ENCODE measurements at places on chromosomes 12 and 14. TPM values are rescaled to one million over a fixed set of nuclear protein-coding genes. Genes with fewer than 3 reads are reported as not detected.
A peak's percentile ranks its signal among the peaks of the same experiment; 100 is the strongest.

DNA sequence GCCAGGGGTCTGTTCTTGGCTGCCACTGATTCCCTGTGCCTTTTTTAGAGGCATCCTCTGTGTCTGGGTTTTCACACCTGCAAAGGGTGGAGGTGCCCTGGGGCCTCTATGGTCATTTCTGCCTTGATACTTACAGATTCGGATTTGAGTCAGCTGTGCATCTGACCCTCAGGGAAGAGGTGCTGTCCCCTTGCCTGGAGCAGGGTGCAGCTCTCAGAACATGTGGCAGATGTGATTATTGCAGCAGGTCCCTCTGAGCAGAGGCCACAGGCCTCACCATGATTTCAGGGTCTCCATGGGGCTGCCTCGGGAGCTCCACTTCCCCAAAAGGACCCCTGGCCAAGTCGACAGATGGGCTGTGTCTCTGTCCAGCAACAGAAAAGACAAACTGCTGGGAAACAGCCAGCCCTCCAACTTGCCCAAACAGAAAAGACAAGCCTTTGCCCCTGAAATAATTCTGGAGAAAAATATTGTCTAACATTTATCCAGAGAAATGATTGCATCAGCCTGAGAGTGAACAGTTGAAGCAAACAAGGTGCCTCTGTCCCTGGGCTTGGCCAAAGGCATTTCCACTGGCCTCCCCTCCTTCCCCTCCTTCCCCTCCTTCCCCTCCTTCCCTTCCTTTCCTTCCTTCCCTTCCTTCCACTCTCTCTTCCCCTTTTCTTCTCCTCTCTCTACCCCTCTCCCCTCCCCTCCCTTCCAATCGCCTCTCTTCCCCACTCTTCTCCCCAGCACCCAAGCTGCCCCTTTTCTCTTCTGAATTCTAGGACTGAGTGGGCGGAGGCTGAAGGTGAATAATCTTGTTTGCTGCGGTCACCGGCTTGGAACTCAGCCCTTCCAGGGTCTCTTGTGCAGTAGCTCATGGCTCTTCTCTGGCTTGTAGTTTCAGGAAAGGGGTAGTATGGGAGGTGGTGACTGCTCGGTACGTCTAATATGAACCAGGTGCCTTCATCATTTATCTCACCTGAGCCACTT, 676 bp downstream of the SERPINA3 start:
- DNase-seq, result no peak

GRCh38 chr12:122064025-122064777, 14.4 kb upstream of the MLXIP start:
- DNase-seq, result peak; percentile 98

- no peak for DNase-seq
Measured at GRCh38 chr12:65389436-65389835, 111.0 kb downstream of the MSRB3 start.

GRCh38 chr12:22229652-22230279, 104.7 kb downstream of the ST8SIA1 start:
- DNase-seq, result no peak

DNA sequence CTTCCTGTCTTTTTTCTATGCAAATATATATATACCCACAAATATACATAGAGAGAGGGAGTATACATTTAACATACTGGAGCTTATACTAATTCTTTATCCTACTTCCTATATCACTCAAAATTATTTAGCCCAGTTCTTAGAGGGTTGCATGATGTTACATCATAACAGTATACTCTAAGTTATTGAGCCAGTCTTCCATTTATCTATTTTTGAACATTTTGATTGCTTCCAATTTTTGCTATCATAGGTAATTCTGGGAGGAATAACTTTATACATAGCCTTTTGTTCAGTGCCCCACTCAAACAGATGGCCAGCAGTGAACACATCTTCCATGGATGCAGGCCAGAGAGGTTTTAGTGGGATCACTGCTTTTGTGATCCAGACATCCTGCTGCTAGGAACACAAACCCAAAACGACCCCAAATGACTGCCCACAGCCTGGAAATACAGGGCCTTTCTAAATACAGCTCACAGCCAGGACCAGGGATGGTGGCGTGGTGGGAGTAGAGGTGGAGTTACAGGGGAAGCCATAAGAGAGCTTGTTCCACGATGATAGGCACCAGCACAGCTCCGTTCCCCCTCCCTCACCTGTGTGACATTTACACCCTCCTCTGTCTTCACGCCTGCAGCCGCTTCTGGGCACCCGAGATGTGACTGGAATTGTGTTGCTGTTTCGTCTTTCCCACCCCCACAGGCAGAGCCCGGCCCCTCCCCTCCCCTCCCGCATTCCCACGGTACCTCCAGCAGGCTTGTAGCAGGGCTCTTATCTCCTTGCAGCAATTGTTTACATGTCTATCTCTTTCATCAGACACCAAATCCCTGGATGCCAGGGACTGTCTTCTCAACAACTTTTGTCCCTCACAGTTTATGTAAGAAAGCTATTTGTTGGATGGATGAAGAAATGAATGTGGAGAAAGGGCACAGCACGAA, 30.7 kb upstream of the HDAC7 start:
- no peak for DNase-seq

GRCh38 chr14:71246539-71246938, 339.3 kb downstream of the PCNX1 start:
- DNase-seq, result no peak

DNA sequence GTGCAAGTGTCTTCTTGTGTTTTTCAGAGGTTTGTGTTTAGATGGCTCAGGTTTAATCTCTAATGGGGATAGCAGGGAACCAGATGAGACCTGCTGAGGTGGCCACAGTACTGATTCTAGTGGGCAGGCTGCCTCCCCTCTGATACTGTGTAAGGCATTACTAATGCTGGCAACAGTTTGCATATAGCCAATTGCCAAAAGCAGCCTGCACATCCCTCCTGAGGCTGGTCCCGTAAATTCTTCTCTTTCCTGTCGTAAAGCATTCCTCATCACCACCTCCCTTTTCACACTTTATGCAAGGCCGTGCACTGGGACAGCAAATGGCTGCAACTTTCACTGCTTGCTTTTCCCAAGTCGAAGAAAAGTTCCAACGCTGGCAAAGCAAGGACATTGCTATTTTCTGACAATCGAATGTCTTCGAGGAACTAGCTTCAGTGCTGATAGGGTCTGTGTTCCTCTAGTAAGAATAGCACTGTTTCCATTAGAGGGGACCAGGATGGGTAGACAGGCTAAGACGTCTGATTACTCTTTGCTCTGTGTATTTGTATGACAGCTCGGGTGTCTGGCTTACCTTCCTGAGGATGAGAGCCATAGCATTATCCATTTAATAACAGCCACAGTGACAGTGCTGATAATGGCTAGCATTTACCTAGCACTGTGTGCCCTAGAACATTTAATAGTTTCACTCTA, 178.2 kb upstream of the HIF1A start:
- no peak for DNase-seq

- DNase-seq, result no peak
Measured at GRCh38 chr14:34596891-34597290, 33.1 kb downstream of the SNX6 start.

DNA sequence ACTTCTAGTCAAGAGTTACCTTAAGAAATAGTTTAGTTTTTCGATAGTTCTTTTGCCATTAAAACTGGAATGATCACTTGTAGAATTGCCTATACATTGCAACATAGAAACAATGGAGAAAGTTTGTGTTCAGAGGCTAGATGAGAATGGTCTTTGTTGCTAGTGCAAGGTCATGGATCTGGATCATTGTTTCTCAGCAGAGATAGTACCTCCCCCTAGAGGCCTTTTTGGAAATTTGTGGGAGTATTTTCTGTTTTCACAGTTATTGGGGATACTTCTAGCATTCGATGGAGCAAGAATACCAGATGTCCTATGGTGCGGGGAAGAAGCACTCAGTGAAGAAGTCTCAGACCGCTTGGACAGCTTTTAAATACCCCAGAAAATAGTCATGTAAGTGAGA, 138.8 kb upstream of the HMGA2 start:
- no peak for DNase-seq

DNA sequence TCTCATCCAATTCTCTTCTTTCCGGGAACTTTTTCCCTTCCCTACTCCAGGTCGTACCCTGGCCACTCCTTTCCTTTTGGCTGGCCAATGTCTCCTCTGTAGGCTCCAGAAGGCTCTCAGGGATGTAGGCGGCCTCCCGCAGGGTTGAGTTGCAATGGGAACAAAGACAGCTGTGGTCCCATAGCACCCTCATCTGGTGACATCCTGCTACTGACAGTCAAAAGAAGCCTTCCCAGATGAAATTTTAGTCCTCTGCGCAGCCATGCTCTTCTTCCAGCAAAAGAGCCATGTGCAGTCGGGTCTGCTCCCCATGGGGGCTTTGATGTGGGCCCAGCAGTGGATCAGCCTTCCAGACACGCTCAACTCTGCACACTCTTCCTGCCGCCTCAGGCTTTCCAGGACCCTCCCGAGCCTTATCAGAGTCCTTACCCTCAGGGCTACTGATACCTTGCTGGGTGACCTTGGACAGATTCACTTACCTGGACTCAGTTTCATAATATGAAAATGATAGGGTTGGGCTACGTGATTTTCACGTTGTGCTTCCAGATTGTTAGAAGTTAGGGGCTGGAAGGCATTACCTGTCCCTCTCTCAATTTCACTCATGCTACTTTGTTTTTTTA, 5.5 kb upstream of the CELA1 start:
- peak; percentile 73 for DNase-seq

- no peak for DNase-seq
Measured at GRCh38 chr12:24363177-24363754, 413.8 kb upstream of the SOX5 start.

DNA sequence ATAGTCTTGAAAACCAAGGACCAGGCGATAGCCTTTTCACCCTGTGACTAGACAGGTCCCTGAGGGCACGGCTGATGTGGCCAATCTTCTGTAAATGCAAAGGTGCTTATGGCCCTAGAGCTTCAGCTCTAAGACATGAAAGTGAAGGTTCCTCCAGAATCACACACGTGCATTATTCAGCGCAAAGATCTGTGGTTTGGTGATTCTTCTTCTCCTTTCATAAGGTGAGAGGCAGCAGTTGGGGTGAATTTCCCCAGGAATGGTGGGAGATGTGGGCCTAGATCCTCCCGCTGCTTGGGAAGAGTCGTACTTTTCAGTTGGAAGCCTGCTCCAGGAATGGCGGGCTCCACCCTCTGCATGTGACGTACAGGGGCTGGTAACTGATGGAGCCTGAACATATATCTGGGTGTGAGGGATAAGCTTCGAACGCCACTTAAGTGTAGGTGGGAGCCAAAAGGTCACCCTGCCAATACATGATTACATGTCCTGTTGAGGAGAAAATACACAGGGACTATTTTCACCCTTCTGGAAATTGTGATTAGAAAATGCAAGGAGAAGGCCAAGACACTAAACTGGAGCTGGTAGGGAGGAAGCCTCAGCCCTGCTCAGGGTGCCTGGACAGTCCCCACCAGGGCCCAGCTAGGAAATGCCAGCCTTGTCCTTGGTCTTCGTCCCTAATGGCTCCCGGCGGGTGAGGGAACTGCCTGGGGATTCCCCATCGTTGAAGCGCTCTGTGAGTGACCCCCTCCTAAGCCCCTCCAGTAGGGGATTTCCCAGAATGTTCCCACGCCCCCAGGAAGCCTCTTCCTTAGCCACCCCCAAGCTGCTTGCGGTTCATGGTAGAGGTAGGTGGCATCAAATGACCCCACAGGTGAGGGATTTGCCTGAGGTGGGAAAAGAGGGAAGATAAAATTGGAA, 17.6 kb downstream of the BATF start:
- DNase-seq, result no peak

GRCh38 chr12:24109381-24110039, 160.0 kb upstream of the SOX5 start:
- no peak for DNase-seq

DNA sequence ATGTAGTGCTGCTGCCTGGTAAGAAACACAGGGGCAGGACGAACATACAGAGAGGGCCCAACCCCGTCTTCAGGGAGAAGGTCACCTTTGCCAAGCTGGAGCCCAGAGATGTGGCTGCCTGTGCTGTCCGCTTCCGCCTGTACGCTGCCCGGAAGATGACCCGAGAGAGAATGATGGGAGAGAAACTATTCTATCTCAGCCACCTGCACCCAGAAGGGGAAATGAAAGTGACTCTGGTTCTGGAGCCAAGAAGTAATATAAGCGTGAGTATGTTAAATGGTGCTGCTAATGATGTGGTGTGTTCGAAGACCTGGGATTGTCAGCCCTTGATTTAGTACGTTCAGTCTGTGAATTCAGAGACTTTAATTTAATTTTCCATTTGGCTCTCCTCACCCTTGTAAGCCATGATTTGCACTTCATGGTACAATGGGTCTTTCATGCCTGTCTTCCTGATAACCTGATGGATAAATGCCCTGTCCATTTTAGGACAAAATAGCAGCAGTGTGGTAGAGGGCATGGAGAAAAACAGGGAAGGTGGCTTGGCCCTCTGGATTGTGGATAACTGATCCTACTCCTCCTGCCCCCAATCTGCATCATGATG, 318.9 kb downstream of the SNAPC1 start:
- DNase-seq, result no peak

- DNase-seq, result no peak
Measured at GRCh38 chr12:122148657-122149056, 25.4 kb downstream of the IL31 start.

- no peak for DNase-seq
Measured at GRCh38 chr14:32252030-32252670, 49.1 kb upstream of the RNU6-8 start.

DNA sequence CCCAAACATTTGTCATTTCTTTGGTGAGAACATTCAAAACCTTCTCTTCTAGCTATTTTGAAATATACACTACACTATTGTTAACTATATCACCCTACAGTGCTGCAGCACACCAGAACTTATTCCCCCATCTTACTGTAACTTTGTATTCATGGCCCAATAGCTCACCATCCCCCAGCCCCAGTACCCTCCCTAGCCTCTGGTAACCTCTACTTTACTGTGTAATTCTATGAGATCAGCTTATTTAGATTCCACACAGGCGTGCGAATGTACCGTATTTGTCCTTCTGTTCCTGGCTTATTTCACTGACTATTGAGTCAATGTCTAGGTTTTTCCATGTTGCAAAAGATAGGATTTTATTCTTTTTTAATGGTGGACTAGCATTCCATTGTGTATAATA, 469.0 kb downstream of the TMEM132D start:
- DNase-seq, result no peak

DNA sequence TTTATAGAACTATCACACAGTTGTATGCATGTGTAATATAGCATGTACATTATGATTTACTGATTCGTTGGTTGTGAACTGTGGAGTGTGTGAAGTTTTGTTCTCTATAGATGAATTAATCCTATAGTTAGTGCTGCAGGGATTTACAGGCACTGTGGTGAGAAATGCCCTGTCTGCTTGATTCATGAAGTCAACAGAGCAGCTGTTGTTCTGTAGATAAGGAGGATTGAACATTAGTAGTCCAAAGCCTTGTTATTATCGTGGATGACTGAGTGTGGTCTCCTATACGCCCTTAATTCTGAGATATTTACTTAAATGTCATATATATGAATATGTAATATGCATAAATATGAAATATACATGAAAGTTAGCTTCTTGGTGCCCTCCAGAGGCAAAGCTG, 98.3 kb downstream of the DNAH10 start:
- no peak for DNase-seq

- no peak for DNase-seq
Measured at GRCh38 chr14:81331229-81332021, 68.7 kb downstream of the STON2 start.

AKAP5 gene
- 0.08 TPM for total RNA-seq

IGF1 gene
- total RNA-seq, result 22.1 TPM

C14orf180 gene
- 0.34 TPM for total RNA-seq

HOXC13 gene
- not detected for total RNA-seq

MDGA2 gene
- total RNA-seq, result not detected

SINHCAF gene
- total RNA-seq, result 43.1 TPM

TAS2R43 gene
- total RNA-seq, result 0.28 TPM

STYK1 gene
- not detected for total RNA-seq

PGF gene
- total RNA-seq, result 0.74 TPM

RASAL1 gene
- total RNA-seq, result 2.0 TPM

INHBE gene
- total RNA-seq, result 0.24 TPM
